Activated B cell treated with CpG ODN at 0.5 μM for 24 hours (primary cell): ENCODE measurements at places on chromosomes 16 and 17. TPM values are rescaled to one million over a fixed set of nuclear protein-coding genes. Genes with fewer than 3 reads are reported as not detected.

Gene INCA1
- total RNA-seq: 0.17 and 0.44 TPM in 2 replicates

Gene OTOA
- total RNA-seq: 0.42 and 0.60 TPM in 2 replicates

Gene NSF
- total RNA-seq: 107 and 117 TPM in 2 replicates

Gene RNF112
- total RNA-seq: 0.51 TPM in 1 of 2 replicates, not detected in the other

Gene TCAP
- 2.1 and 2.3 TPM in 2 replicates for total RNA-seq

Gene PGP
- total RNA-seq: 9.9 and 10.4 TPM in 2 replicates

Gene KIF18B
- 0.49 and 1.7 TPM in 2 replicates for total RNA-seq

Gene RAC3
- 0.49 TPM in 1 of 2 replicates, not detected in the other for total RNA-seq

Gene KRTAP4-5
- not detected in 2 replicates for total RNA-seq

Gene SMIM36
- not detected in 2 replicates for total RNA-seq

Gene STX1B
- 1.2 and 1.6 TPM in 2 replicates for total RNA-seq

Gene AANAT
- 0.55 TPM in 1 of 2 replicates, not detected in the other for total RNA-seq

Gene LGALS9
- 76.8 and 79.9 TPM in 2 replicates for total RNA-seq

Gene CACNG4
- total RNA-seq: not detected in 2 replicates

Gene SEPTIN1
- total RNA-seq: 192 and 199 TPM in 2 replicates

Gene BCAR1
- not detected in 2 replicates for total RNA-seq

Gene NHLRC4
- total RNA-seq: 0.83 and 1.0 TPM in 2 replicates

Gene AMDHD2
- 65.5 and 90.8 TPM in 2 replicates for total RNA-seq

Gene EME1
- total RNA-seq: 3.1 and 3.6 TPM in 2 replicates

Gene CD300E
- total RNA-seq: 0.09 and 0.29 TPM in 2 replicates

Gene TMEM92
- total RNA-seq: not detected in 2 replicates

Gene DCAKD
- total RNA-seq: 12.9 and 15.6 TPM in 2 replicates

Gene TRAF7
- total RNA-seq: 72.7 and 78.1 TPM in 2 replicates

Gene CPNE7
- 2.0 and 2.7 TPM in 2 replicates for total RNA-seq

Gene COQ9
- total RNA-seq: 30.4 and 34.1 TPM in 2 replicates

Gene BAHCC1
- 0.13 and 0.42 TPM in 2 replicates for total RNA-seq

Gene ERAL1
- total RNA-seq: 47.6 and 49.2 TPM in 2 replicates

Gene KRTAP1-1
- not detected in 2 replicates for total RNA-seq

Gene KCNH4
- 0.59 and 0.80 TPM in 2 replicates for total RNA-seq

Gene TOP2A
- 5.3 and 6.6 TPM in 2 replicates for total RNA-seq

Gene TEKT3
- total RNA-seq: not detected in 2 replicates

Gene FOXN1
- total RNA-seq: not detected in 2 replicates

Gene MT1M
- total RNA-seq: not detected in 2 replicates

Gene HCFC1R1
- 17.7 and 20.4 TPM in 2 replicates for total RNA-seq
